NCI-H1436 (cell line): ENCODE measurements at places on chromosomes 16 and 17.

GRCh38 chr16:3485821-3486505 lies 9.3 kb downstream of the C16orf90 start:
- DNase-seq: no peak

DNA sequence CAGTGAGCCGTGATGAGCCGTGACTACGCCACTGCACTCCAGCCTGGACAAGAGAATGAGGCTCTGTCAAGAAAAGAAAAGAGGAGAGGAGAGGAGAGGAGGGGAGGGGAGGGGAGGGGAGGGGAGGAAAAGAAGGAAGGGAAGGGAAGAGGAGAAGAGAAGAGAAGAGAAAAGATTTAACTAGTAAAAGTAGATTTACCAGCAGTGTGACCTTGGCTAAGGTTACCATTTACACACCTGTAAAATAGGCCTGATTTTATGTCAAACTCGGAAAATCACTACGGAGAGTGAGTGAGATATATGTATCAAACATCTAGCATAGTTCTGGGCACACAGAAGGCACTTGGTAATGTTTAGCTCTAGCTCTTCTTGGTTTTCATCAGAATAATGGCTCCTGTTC lies 109.2 kb downstream of the LYRM1 start:
- no peak for DNase-seq

DNA sequence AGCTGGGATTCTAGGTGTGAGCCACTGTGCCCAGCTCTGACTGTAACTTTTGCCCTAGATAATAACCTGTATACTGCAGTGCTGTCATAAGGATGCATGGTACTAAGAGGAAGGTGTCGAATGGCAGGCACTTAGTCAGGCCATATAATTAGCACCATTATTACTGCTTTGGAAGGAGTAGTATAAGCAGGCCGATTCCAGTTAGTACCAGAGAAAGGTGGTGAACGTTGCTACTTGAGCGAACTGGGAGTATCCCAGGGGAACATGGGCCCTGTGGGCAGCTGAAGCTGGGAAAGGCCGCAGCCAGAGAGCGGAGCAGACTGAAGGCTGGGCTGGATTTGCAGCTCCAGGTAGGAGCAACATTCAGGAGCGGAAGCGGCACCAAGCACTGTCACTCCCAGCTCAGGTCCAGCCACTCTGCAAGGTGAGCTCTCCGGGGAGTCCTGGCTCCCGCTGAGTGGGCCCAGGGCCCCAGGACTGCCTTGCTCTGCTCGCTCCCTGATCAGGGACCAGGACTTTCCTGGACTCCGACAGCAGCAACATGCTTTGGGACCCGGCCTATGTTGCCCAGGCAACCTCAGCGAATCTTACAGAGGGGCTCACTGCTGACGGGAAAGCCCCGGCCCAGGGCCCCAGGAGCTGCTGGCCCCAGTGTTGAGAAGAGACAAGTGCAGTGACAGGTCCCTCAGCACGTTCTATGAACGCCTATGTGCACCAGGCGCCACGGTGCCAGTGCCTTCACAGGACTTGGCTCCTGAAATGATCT lies 28.6 kb downstream of the C16orf74 start:
- DNase-seq: peak; percentile 76

DNA sequence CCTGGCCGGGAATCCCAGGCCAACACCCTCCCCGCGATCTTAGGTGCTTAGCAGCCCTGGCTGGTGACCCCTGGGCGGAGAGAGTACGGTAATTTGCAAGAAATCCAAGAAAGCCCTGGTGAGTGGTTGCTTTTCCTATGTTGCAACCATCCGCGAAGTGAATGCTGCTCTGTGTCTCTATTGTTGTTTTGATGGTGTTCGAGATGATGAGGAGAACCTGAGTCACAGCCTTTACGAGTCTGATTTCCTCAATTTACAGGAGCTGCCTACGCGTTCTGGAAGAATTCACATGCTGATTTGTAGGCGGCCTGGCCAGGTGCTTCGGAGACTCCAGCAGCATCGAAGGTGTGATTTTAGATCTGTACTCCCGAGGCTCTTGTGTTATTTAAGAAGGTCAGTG lies 63.3 kb downstream of the TMEM235 start:
- no peak for DNase-seq

DNA sequence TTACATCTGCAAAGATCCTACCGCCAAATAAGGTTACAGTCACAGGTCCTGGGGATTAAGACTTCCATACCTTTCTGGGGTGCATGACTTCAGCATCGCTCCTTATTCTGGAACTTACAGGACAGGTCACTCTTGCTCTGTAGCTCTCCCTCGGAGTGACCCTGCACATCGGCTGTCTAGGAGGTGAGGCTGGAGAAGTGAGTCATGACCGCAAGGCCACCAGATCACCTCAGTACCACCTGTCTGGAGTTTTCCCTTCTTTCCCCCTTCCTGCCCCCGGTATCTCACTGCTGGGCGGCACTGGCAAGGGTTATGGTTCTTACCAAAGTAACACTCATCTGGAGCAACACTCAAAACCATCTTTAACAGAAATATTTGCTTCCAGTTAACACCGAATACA lies 374.8 kb downstream of the SLC39A11 start:
- DNase-seq: no peak

DNA sequence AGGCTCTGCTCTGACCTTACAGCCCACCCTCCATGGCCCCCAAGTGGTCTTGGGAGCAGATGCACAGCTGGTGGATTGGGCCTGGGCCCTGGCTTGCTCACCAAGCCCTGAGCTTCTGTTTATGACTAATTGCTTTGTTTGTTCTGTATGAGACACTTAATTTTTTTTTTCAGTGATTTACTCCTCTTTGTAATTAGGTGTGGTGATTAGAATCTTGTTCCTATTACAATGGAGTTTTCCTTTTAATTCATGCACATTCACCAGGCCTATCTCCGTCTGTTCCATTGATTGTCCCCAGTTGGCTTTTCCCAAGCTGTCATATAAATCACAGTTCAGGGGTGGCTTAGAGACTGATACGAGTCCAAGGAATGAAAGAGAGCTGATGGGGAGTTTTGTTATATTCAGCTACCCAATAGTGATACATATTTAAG lies 242.3 kb downstream of the CCDC182 start:
- DNase-seq: no peak

- DNase-seq: no peak
These were observed 427.9 kb downstream of the CDH11 start for GRCh38 chr16:64693946-64694345.

DNA sequence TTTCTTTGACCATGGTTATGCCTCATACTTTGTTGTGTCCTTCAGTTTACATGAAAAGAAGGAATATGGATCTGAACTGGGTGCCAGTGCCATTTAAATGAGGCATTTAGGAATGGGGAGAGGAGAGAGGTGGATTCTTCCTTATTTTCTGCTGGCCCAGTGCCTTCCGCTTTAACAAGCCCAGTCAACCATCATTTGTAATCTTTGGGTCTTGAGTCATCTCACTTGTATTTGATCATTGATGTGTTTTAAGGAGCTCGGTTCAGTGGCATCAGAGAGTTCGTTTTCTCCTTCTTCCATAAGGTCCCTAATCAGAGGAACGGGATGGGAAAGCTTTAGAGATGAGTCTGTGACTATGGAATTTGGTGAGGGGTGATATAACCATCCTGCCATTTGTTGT lies 334.9 kb downstream of the WWOX start:
- no peak for DNase-seq

- DNase-seq: no peak
These were observed 16.7 kb upstream of the TBX21 start for GRCh38 chr17:47716375-47716774.

DNA sequence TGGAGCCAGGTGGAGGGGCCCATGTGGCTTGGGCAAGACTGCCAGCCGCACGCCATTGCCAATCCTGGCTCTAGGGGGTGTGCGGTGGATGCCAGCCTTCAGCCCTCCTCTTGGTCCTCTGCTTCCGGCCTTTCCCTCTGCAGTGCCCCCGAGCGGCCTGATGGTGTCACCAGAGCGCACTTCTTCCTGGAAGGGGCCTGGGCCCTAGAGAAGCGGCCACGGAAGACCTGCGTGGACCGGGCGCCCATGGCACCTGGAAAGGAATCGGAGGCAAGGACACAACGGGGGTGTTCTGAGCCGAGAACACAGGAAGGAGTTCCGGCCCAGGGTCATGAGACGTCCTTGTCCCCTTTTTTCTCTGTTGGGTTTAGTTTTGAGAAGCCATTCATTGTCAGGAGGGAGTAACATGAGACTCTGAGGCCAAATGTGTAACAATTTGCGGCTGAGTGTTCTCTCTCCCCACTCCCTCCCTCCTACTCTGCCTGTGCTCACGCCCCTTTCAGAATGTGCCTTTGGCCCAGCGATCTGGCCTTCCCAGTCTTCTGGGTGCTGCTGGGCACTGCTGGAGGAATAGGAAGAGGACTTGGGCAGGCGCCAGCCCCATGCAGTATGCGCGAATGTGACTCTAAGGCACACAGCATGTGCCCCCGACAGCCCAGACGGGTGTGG lies 92.8 kb downstream of the IRX3 start:
- DNase-seq: peak; percentile 81

DNA sequence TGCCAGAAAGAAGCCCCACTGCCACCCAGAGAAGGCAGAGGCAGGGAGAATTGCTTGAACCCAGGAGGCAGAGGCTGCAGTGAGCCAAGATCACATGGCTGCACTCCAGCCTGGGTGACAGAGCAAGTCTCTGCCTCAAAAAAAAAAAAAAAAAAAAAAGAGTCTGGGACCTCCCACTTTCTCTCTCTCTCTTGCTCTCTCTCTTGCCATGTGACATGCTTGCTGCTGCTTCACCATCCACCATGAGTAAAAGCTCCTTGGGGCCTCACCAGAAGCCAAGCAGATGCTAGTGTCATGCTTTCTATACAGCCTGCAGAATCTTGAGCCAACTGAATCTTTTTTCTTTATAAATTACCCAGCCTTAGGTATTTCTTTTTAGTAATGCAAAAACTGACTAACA lies 21.5 kb upstream of the SRSF1 start:
- DNase-seq: no peak

DNA sequence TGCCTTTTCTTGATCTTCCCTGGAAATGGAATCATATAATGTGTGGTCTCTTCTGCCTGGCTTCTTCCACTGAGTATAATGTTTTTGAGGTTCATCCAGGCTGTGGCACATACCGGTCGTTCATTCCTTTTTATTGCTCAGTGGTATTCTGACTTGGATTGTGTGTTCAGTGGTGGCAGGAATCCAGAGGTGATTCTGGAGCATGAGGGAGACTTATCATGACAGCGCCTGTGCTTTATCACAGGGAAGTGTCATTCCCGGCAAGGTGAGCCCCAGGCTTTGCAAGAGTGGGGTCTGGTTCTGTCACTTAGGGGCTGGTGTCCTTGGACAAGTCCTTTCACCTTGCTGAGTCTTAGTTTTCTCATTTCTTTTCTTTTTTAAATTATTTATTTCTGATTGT lies 53.0 kb downstream of the IRX3 start:
- no peak for DNase-seq

DNA sequence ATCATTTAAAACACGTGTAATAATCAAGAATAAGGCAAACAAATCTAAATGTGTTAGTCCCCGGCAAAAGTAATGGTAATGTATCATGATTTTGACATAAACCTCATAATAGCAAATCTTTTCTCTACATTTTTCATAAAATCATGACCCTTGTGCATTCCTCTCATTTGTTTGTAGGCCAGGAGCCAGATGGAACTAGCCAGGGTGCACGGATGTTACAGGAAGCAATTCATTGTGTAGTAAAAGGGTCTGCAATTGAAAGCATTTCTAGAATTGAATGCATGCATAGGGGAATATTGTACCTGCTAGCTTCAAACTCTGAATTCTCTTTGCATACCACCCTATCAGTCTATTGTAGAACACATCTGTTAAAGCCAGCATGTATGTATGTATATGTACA lies 66.6 kb downstream of the CNTNAP4 start:
- DNase-seq: no peak

GRCh38 chr17:28717578-28718332 lies at the start of gene RAB34:
Gene RAB34, minus strand, starts transcription at chr17:28717868. Its CDS starts 602 bp downstream, at chr17:28717266.
- peak; percentile 65 for DNase-seq

DNA sequence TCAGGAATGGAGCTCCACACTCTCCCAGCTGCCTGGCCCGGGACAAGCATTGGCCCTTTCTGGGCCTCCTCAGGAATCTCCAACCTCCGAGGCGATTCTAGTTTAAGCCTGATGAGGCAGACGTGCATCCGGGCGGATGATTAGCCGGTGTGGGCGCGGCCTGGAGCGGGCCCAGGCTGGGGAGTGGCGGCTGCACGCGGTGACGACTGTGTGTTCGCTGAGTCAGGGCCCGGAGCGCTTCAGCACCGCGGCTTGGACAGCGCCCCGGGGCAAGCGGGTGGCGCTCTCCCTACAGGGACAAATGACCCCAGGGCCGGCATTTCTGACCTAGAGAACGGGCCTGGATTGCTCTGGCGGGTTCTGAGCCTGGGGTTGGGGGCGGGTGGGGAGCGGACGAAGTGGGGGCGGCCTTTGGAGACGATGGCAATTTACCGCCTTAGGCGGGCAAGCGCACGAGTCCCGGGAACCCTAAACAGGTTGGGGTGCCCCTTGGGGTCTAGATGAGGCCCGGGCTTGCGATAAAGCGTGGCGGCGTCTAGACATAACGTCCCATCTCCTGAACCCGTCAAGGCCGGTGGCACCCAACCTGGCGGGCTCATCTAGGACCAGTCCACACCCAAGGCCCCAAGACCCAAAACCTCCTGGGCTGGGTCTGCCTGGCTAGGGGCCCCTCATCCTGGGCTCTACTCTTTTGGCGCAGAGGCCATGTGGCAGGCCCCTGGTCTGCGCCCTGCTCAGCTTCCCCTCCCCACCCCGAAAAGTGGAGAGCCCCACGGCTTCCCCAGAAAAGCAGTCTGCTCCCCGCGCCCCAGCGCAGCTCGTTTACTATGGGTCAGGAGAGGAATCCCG lies 22.3 kb upstream of the ZNHIT3 start:
- DNase-seq: peak; percentile 29

DNA sequence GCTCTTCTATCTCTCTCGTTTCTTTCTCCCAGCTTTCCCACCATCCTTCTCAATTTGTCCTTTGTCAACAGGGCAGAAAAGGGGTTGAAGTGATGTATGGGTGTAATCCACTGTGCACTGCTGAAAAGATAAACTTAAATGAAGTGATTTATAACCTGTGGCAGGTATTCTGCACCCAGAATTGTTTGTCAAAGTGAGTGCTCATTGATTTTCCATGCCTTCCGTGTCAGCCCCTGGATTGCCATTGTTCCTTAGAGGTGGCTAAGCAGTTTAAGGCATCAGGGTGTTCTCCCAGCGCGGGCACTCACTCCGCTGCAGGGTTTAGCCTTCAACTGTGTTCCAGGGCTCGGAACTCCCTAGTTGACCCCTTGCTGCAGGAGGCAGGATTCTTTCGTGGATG lies 82.9 kb downstream of the PITPNC1 start:
- DNase-seq: no peak

GRCh38 chr17:80781211-80781610 lies 210.4 kb upstream of the CHMP6 start:
- DNase-seq: no peak

DNA sequence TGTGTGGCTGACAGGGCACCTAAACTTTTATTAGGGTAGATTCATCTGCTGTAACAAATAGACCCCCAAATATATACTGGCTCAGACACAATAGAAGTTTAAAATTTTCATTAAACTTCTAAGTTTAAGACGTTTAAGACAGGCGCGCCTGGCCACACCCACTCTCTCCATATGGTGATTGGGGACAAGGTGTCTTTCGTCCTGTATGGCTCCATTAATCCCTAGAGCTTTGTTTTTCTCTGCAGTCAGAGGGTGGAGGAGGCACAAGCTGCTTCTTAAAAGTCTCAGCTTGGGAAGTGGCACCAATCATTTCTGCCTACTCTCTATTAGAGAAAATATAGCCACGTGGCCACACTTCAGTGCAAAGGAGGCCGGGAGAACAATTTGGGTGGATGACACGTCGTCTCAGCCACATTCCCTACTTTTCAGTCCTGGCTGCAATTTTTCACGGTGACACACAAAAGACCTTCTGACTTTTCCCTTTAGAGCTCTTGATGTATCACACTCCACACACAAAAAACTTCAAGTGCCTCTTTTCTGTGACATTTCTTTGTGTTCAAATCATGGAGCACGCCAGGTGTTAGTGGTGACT lies 125.5 kb upstream of the CACNG3 start:
- DNase-seq: no peak
